ENCODE measurements at places on chromosomes 12 and 14. TPM values are rescaled to one million over a fixed set of nuclear protein-coding genes. Genes with fewer than 3 reads are reported as not detected.

GRCh38 chr14:103343905-103344797 lies 10.1 kb downstream of the EIF5 start:
- DNase-seq, result no peak

DNA sequence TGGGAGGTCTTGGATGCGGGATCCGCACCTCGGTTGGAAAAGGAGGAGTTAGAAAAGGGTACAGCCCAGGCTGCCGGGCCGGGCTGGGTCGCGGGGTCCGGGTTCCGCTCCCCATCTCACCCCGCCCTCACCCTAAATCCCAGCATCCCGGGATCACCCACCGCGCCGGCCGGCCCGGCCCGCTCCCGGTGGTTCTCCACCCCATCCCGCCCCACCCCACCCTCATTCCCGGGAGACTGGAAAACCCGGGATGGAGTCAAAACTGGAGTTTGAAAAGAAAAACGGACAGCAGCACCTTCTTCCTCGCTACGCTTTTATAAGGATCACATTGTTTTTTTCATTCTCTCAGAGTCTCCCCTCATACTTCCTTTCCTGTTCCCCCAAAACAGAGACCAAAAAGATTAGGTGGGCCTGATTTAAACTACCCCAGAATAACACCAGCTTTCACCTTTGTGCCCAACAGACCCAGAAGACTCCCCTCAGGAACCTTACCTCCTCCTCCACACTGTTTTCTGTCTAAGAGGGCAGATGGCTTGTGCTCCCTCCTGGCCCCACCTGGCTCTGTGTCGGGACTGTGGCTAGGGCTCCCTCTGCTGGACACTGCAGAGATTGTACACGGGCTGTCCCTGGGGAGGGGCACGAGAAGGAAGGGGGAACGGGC lies 2.8 kb downstream of the GLI1 start:
- peak; percentile 84 for DNase-seq

OR6C2 gene
- total RNA-seq, result not detected

- no peak for DNase-seq
These were observed 183.8 kb downstream of the TMEM132C start for GRCh38 chr12:128450810-128451209.

ADAM21 gene
- 1.6 TPM for total RNA-seq

- no peak for DNase-seq
These were observed 47.1 kb upstream of the MTERF2 start for GRCh38 chr12:107033758-107034739.

DNA sequence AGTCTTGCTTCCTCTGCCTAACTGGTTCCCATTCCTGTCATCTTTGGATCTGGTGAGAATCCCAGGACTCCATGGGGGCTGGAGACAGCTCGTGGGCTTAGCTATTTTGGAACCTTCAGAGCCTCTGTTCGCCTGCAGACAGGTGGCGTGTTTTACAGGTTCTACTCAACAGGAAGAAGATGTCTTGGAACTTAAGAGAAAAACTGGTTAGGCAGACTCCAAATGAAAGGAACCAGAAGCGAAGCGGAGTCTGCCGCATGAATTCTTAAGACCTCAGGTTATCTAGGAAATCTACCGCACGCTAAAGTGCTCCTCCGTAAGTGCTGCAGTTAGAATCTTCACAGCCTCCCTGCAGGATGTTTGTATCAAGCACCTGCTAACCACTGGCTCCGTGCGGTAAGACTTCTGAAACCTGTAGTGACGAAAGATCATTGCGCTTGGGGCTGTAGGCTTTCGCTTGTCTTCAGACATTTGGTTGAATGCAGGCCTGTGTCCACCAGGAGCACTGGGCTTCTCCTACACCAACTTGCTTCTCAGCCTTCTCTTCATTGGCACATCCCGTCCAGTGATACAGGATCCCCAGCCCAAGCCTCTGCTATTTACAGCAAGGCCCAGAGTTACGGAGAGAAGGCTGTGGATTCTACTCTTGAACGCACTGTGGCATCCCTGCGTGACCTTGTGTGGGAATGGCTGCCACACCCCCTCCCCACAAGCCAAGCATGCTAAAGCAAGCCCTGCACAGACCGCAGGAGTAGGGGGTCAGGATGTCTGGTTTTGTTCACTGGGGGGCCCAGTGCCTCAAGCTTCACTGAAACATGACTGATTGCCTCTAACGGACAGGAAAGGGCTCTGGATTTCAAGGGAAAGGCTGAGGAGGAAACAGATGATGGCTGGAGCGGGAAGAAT lies 35.0 kb downstream of the ACADS start:
- DNase-seq, result no peak

DNA sequence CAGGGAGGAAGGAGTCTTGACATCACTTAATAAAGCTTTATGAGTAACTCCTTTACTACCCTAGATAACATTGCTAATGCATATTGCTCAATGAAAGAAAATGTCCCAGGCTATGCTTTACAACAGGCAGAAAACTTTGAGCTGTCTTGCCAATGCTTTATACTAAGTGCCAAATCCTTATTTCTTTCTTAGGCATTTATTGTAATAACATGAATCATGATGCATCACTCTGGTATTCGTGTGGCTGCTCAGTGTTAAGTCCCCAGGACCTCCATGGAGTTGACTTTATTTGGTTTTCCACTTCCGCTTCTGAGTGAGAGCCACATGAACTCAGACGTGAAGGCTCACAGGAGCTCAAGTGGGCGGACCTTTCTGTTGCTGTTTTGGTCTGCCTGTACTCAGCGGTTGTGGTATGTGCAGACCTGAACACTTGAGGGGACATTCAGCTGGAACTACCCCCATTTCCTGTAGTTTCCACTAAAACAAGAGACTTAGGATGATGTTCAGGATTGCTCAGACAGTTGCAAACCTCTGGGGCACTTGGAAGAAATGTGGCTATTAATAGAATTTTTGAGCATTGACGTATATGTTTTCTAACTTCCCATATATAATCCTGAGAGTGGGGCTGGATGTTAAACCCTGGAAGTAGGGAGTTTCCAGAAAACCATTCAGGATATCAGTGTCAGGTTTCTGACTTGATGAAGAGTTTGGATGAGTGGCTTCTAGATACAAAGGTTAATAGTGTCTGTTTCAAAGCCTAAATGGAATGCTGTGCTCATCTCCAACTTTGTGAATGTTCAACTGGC lies 258.6 kb downstream of the MSRB3 start:
- peak; percentile 100 for DNase-seq

CNTN1 gene
- total RNA-seq, result not detected

GRCh38 chr14:82501554-82501953 lies 967.9 kb upstream of the SEL1L start:
- DNase-seq, result no peak

EPYC gene
- total RNA-seq, result not detected

- no peak for DNase-seq
These were observed 27.6 kb downstream of the ETV6 start for GRCh38 chr12:11677093-11677492.

CCDC175 gene
- total RNA-seq, result not detected

- no peak for DNase-seq
These were observed 1.3 kb downstream of the GPRC5A start for GRCh38 chr12:12892681-12893141.

GRCh38 chr12:76250256-76250655 lies 98.0 kb downstream of the BBS10 start:
- DNase-seq, result peak; percentile 27

MMAB gene
- total RNA-seq, result 33.1 TPM

GRCh38 chr12:4068981-4069669 lies 195.9 kb upstream of the PARP11 start:
- no peak for DNase-seq

DNA sequence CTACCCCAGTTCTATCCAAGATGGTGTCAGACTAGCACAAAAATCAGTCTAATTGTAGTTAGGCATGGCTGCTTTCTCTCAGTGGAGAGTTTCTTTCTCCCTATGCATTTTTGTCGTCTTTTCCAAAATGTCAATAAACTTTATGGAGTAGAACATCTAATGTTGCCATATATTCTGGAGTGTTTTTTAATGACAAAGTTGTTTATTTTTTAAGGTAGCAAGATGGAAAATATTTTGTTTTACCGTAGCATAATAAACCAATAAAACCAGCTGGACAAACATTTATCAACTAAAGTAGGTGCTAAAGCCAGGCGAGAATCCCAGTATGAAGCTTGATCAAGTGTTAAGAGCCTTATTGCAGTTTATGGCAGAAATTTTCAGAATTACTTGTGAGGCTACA lies 146.3 kb downstream of the TMTC2 start:
- DNase-seq, result no peak

- DNase-seq, result no peak
These were observed 52.0 kb downstream of the IQSEC3 start for GRCh38 chr12:118591-118990.

ADAMTS20 gene
- not detected for total RNA-seq

GRCh38 chr14:104174051-104174450 lies 35.7 kb downstream of the KIF26A start:
- no peak for DNase-seq

GRCh38 chr12:110286623-110287022 lies 5.6 kb downstream of the ATP2A2 start:
- DNase-seq, result peak; percentile 31

GRCh38 chr12:95204141-95204866 lies 13.0 kb downstream of the FGD6 start:
- peak; percentile 93 for DNase-seq

- DNase-seq, result no peak
These were observed 73.4 kb downstream of the SLC38A4 start for GRCh38 chr12:46752396-46752795.

DNA sequence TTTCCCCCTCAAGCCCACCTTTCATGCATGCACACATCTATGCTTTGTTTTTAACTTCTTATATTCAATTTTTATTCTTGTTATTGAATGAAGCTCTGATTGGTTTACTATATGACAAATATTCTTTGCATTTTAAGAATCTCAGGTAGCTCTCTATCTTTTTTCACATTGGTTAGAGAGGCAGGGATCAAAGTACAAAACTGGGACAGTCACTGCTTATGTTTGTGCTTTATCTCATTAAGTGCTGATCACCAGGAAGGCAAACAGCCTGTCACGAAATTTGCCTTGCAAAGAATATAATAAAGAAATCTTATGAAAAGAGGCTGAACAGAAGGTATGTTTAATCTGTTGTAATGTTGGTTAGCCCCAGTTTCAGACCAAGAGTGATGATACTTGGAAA lies 29.7 kb upstream of the INSM2 start:
- DNase-seq, result no peak

Measured in RPMI7951 (cell line).